Heart left ventricle (tissue), 16 donors: ENCODE measurements at places on chromosomes 5 and 9. TPM values are rescaled to one million over a fixed set of nuclear protein-coding genes. Genes with fewer than 3 reads are reported as not detected.

DNA sequence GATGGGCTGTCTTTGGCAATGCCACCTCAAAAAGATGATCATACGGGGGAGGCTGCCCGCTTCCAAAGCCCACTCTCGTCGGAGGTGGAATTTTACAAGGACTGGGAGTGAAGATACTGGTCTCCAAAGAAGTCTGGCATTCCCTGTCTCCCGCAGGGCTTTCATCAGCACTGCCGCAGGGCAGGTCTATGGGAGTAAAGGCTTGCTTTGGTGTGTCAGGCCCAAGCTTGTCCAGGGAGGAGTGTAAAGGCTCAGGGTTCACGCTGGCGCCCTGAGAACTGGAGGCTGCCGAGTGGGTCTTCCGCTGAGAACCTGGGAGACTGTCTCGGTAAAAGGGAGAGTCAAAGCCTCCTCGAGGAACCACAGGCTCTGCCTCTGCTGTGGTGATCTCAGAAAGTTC is 27.0 kb downstream of the SPACA9 start:
- no peaks in the 10 kb centered on the region for H3K4me1 ChIP-seq
- H3K27me3 ChIP-seq = no peaks in the 10 kb centered on the region
- H3K36me3 ChIP-seq = no peaks in the 10 kb centered on the region

DNA sequence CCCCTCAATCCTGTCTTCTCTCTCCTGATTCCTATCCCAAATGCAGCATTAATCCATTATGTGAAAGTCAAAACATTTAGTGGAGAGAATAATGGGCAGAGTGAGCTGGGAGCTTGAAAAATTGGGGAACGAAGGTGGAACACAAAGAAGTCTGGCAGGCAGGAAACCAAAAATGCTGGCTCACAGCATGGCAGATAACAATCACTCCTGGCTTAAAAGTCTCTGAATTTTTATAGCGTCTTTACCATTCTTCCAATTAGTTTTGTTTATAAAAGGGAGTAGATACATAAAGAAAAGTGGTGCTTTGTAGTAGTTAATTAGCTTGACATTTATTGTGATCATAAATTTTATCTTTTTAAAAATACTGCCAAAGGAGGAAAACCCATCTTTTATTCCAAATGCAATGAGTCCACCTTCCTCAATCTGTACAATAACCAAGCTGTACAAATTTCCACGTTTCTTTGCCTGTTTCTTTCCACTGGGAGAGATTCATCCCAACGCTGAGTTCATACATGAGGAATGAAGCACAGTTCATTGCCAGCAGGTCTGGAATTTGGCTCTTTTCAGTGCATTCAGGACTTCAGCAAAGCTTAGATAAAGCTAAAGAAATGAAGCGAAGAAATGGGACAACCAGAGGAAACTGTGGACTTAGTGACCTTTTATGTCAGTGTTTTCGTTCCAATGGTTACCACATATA is 174.7 kb downstream of the HMHB1 start:
- no peak overlapping the region for H3K4me3 ChIP-seq
- no peak overlapping the region for H3K27ac ChIP-seq
- peaks cover 15% of the 10 kb centered on the region for H3K4me1 ChIP-seq
- H3K36me3 ChIP-seq = no peaks in the 10 kb centered on the region

NSMF gene
- 13.9 TPM for total RNA-seq

PCDHGA7 gene
- 7.6 TPM for total RNA-seq

DNA sequence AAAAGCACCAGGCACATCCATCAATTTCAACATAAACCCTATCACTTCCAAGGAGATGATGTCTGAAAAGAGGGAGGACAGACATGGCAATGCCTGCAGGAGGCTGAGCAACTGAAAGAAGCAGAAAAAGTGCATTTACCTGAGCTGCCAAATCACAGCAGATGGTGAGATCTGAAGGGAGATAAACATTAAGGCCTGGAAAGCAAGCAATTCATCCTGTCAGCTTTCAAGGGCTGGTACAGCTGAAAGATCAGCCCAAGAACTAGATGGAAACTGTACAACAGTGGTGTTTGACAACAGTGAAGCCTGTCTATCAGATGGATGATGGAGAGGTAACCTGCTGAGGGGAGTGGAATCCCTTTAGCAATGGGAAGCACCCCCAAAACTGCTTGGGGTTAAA is 433.2 kb upstream of the ZNF608 start:
- H3K36me3 ChIP-seq = no peaks in the 10 kb centered on the region
- H3K27me3 ChIP-seq = no peaks in the 10 kb centered on the region
- no peak for DNase-seq
- H3K4me3 ChIP-seq = no peak overlapping the region
- peaks cover 5% of the 10 kb centered on the region for H3K4me1 ChIP-seq
- no peak overlapping the region for H3K27ac ChIP-seq

DNA sequence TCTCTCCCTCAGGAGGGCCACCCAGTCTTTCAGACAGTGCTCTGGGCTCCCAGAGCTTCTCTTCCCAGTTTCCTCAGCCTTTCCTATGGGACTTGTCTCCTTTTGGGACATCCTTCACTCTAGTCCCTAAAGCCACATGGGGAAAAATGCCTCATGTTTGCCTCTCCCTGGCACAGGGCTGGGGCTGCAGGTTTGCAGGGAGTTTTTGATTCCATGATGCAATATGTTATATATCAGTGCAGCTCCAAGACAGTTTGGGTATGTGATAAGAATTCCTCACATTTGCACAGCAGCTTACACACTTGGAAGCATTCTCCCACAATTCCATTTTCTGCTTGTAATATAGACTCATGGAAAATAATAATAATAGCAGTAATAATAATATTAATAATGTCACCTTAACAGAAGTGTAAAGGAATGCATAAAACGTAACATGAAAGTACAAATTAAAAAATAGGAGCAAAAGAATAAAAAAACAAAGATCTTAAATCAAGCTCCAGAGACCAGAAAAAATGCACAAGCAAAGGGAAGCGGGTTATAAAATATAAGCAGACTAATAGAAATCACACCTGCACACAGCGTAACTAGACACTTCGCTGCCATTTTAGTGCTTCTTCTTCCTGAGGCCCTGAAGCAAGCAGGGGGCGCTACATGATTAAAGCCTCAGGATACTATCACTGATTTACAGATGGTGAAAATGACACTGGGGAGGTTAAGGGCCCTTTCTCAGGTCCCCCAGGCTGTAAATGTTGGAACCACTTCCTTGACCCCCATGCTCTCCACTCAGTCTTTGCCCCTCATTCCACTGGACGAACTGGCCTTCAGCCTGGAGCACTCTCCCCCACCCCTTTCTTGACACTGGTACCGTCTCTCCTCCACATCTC is 70.0 kb upstream of the IL17B start:
- peak overlapping the region; percentile 91 for H3K27ac ChIP-seq
- no peak overlapping the region for H3K4me3 ChIP-seq
- no peaks in the 10 kb centered on the region for H3K27me3 ChIP-seq
- peaks cover 57% of the 10 kb centered on the region for H3K4me1 ChIP-seq
- DNase-seq = no peak
- no peaks in the 10 kb centered on the region for H3K36me3 ChIP-seq

- no peaks in the 10 kb centered on the region for H3K27me3 ChIP-seq
- no peak for DNase-seq
- H3K36me3 ChIP-seq = no peaks in the 10 kb centered on the region
- H3K27ac ChIP-seq = no peak overlapping the region
Observed at GRCh38 chr5:89211836-89212235, 328.9 kb upstream of the MEF2C start.

GRCh38 chr9:127248241-127248640 is 16.3 kb upstream of the GARNL3 start:
- no peak overlapping the region for H3K4me3 ChIP-seq
- H3K27me3 ChIP-seq = no peaks in the 10 kb centered on the region
- no peak for DNase-seq
- peaks cover 12% of the 10 kb centered on the region for H3K4me1 ChIP-seq

DNA sequence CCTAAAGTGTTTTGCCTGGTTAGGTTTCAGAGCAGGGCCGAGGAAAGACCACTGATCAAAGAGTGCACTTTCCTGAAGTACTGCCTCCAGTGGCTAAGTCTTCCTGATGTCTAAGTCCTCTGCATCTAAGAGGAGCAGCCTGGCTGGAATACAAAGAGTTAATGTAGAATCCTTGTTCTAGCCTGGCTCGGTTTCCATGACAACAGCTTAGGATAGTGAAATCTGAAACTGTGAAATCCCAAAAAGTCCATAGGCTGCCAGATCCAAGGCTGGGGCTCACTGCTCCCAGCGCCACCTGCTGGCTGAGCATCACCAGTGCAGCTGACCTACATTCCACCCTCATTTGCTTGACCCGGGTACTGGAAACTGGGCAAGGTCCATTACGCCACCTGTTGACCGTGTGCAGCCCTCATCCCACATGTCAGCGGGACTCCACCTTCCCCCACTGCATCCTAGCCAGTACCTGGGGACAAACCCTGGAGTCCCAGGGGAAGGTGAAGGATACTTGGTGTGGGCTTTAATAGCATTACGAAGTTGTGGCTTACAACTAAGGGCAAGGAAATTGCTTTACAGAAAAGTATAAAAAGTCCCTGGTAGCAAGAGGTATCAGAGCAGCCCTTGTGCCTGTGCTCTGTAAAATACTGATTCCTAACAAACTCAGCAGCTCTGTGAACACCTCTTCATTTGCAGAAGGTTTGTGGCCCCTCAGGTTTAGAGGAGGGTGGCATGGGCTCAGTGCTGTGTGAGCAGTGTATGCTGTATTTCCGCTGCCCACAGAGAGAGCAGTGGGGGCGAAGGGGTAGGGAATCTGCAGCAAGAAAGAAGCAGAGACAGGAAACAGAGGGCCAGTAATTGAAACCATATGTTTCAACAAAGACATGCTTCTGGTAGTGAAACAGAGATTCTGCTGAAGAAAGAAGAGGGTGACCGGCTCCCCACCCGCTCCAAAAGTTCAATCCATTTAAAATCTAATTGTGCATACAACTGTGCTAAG is 36.0 kb downstream of the PCDHGC5 start:
- peak overlapping the region; percentile 95 for H3K27ac ChIP-seq
- no peaks in the 10 kb centered on the region for H3K36me3 ChIP-seq
- peak; percentile 90 for DNase-seq
- no peaks in the 10 kb centered on the region for H3K27me3 ChIP-seq
- H3K4me3 ChIP-seq = no peak overlapping the region
